ENCODE measurements at places on chromosomes 2 and 18.

DNA sequence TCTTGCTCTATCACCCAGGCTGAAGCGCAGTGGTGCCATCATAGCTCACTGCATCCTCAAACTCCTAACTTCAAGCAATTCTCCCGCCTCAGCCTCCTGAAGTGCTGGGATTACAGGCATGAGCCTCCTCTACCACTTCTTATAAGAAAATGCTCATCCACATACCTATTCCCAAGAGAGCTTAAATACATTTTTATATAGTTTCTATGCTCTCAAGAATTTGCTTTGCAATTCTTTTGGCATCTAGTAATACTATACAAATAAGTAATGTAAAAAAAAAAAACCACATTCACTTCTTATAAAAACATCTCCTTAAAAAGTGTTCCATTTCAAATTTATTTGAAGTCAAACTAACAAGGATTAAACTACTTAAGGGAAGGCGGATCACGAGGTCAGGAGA lies 197.3 kb downstream of the DNAH7 start:
- DNase-seq = no peak

- DNase-seq = no peak
These were observed 40.6 kb upstream of the MRPL19 start for GRCh38 chr2:75605770-75606529.

DNA sequence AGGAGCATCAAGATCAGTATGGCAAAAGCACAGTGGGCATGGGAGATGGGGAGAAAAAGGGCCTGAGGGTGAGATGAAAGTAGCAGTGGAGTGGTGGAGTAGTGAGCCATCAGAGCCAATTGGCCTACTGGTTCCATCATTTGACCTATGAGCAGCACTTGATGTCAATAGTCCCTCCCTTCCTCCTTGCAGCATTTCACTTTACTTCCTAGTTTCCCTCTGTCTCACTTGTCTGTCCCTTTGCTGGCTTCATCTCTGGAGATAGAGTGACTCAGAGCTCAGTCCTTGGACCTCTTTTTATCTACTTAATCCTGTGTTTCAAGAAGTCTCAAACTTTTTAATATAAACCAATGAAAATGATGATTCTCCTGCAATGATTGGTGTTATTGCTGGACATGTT lies 32.1 kb downstream of the FBXO48 start:
- DNase-seq = no peak

DNA sequence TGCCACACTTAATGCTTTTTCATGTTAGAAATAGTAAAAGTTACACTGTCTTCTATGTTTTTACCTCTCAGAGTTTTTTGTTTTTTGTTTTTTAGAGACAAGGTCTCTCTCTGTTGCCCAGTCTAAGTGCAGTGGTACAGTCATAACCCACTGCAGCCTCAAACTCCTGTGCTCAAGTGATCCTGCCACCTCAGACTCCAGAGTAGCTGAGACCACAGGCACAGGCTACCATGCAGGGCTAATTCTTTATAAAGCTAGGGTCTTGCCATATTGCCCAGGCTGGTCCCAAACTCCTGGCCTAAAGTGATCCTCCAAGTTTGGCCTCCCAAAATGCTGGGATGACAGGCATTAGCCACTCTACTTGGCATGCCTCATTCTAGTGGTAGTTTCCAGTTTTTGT lies 33.1 kb downstream of the GLS start:
- no peak for DNase-seq

DNA sequence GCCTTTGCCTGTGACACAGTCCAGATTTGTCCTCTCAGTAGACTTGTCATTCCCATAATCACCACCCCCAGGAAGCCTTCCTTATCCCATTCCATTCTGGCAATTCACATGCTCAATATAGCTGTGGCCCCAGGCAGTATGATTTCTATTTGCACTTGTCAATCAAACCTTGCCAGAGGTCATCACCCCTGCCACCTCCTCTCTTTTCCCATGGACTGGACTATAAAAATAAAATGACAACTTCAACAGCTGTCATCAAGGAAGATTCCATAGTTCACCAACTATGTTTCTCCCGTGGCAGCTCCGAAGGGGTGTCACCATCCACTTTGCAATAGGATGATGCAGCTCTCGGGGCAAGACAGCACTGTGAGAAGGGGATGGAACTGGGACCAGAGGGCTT lies 255.7 kb downstream of the CELF4 start:
- no peak for DNase-seq

DNA sequence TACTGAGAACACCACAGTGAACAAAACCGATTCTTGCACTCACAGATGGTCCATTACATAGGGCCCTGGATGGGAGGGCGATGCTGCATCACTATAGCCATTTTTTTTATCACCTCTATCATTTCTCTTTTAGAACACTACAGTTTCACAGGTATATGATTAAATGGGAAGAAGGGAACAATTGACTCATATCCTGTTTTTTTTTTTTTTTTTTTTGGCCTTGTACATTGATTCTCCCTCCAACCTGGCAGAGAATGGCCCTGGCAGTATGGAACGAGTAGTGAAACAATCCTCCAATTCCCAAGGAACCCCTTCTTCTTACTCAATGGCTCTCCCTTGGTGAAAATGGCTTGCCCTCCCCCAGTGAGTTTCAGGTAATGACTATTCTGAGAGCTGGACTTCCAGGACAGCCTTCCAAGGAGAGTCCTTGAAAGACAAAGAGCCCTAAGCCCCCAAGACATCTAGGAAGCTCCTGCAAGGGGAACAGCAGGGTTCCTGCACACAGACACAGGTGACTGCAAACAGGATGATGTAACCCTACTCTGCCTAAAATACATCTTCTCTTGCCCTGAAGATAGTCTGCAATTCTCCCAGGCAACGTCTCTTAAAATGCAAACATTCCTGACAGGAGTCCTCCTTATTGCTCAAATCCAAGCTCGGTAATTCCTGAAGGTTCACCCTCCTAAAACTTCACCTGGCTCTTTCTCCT lies 405.4 kb downstream of the SETBP1 start:
- DNase-seq = no peak

GRCh38 chr2:48568547-48568946 lies 38.6 kb downstream of the STON1 start:
- DNase-seq = no peak

- no peak for DNase-seq
These were observed 66.3 kb downstream of the RTTN start for GRCh38 chr18:70139138-70139537.

DNA sequence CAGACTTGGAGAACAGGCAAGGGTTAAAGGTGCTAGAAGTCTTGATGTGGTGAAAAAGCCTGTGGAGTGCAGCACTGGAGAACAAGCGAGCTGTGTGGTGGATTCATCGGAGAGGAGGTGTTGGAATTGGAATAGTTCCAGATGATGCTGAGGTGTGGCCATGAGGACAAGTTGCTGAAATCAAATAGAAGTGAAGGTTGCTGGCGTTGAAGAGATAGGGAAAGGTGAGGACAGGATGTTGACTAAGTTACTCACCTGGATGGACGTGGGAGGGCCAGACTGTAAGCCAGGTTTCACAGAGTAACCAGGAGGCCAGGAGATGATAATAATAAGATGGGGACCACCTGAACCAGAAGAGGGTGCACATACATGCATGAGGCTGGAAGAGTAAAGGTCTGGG lies 173.4 kb downstream of the DIS3L2 start:
- no peak for DNase-seq

GRCh38 chr2:160109243-160109642 lies 46.8 kb upstream of the PLA2R1 start:
- no peak for DNase-seq

DNA sequence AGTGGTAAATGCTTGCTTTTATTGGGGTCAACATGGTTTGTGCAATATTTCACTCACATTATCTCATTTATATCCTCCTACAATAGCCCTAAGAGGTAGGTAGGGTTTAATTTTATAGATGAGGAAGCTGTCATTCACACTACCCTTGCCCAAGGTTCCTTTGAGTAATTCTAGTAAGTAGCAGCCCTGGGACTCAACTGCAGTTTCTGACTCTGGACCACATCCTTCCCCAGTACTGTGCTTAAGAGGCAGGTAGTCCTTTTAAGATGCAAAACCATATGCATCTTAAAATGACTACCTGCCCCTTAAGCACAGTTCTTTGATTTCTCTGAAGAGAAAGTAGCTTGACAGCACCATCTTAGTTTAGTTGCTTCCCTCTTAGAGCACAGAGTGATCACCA lies 15.7 kb upstream of the NT5C1B start:
- DNase-seq = no peak

DNA sequence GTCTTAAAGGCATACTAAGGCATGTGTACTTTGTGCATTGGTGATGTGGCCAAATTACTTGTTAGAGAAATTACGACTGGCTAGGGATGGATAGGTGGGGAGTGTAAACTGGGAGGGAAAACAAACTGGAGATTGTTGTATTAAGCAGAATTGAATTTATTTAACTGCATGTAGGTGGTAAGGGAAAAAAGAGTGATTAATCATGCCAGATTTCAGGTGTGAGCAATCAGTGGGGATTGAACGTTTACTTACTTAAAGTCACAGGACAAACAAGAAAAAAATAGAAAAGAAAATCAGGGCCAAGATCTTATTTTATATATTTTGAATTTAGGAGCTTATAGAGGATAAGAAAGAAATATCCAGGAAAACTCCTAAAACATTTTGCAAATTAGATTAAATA lies 88.6 kb downstream of the GULP1 start:
- DNase-seq = no peak

DNA sequence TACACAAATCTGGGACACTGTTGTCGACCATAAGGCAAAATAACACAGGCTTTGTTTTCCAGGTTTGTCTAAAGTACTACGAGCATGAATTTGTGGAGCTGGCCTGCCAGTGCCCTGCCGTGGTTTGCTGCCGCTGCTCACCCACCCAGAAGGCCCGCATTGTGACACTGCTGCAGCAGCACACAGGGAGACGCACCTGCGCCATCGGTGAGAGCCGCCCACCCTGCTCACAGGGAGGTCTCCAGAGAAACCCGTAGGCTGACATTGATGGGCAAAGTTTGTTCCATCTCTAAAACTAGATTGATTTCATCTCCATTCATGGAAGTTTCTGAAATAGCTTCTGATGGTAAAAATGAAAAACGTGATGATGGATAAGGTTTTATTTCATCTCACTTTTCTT lies 50.4 kb upstream of the NFATC1 start:
- DNase-seq = no peak

- DNase-seq = no peak
These were observed 14.1 kb downstream of the SERPINB7 start for GRCh38 chr18:63789327-63789726.

DNA sequence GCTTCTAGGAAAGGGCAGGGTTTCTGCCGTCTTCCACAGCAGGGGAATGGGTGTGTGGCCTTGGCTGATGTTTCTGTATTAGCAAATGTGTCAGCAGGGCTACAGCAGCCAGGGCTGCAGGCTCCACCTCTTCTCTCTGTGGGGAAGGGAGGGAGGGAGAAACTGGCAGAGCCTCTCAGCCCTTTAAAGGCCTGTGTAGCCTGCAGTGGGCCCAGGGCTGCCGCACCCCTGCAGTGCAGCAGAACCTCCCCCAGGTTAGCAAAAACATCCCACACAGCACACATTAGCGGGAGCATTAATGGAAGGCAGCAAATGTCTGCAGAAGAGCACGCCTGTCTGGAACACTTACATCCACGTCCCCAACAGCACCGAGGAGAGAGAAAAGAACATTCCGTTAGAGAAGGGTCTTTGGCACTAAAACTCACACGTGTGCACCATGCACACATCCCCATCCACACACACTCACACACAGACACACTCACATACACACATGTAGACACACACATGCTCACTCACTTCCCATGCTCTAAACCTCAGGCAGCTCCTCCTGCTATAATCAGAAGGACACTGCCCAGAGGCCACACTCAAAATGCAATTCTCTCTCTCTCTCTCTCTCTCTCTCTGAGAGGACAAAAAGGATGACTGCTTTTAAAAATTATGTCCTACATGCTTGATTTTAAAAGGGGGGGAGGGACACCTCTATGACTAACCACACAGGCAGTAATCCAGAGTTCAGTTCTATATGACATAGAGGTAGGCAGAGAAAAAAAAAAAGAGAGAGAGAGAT lies 24.1 kb downstream of the MRPL35 start:
- no peak for DNase-seq

DNA sequence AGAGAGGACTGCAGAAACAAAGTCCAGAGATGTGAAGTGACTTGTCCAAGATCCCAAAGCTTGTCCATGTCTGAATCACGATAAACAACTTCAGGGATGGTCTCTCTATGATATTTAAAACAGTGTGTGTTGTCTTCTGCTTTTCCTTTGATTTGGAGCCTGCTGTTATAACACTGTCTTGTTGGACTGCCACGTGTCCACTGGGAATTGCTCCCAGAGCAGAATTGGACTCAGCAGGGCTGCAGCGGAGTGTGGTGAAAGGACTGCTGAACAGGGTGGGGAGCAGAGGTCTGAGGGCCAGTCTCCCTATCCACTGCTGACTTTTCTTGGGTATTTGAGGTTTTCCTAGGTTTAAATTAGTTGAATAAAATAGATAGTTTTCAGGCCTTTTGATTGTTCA lies 68.3 kb downstream of the IL1R2 start:
- no peak for DNase-seq

Measured in tibial nerve (tissue), 4 donors.